H9 (cell line): ENCODE measurements at places on chromosomes 7 and 10.

DNA sequence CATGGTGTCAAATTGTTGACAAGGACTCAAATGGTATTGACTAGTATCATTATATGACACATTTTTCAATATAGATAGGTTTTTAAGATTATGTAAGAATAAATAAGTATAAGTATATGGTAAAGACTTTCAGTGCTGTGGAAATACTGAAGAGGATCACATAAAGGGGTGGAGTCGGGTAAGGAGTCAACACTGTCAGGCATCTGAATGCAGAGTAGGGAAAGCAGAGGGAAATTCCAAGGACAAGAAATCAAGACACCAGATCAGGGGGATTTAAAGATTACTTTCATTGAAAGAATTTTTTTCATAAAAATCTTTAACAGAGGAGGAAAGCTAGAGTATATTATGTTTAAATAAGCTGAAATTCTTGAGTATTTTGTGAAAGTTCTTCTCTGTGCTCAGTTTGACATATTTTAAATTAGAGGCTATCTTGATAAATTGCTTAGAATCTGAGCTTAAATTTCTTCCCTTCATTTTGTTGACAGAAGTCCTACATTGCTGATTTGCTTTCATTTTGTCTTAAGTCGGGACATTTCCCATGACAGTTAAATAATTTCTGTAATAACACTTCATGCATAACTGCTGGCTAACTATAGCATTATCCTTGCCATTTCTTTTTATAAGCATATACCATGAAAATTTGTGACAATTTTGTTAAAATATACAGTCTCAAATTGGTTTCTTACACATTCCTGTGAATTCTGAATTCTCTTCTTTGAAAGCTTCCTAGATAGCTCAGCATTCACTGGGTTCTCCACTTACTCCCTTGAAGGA lies 244.3 kb downstream of the PRKG1 start:
- no peak for DNase-seq

- no peak for DNase-seq
Measured at GRCh38 chr7:134071355-134072331, 55.5 kb upstream of the LRGUK start.

GRCh38 chr7:4241791-4242190 lies 440.3 kb upstream of the FOXK1 start:
- peak; percentile 72 for DNase-seq

DNA sequence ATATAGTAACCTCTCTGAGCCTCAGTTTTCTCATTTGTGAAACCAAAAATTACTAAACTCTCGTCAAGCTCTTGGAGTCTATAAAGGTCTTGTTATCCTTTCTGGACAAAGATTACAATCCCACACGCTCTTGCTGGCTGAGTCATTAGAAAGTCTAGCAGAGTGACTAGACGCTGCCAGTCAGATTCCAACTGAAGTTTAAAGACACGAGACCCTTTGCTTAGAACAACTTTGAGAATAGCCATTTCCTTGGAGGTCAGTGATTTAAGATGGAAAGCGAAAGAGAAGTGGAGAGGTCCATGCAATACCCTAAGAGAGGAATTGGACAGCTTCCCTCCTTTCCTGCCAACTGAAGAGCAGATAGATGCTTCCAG lies 119.5 kb downstream of the APBB1IP start:
- DNase-seq = no peak
